Cortex of kidney (tissue), 1 donor: ENCODE measurements at places on chromosomes 13 and 19.

- no peak for DNase-seq
Measured at GRCh38 chr13:69459346-69459745, 648.3 kb upstream of the ATXN8OS start.

DNA sequence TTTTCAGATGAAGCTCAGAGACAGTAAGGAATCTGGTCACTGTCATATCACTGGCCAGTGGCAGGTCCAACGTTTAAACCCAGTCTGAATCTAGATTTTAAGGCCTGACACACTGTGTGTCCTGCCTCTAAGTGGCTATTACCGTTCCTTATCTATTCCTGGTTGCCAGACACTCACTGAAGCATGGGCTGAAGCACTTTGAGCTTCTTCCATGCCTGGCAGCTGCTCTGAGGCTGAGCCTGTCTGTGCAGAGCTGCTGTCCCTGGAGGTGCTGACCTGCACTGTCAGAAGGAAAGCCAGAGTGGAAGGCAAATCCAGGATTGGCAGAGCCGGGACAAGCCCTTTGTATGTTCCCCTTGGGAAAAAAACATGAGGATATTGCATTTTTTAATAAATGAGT lies 109.2 kb upstream of the SLC7A1 start:
- DNase-seq: no peak

DNA sequence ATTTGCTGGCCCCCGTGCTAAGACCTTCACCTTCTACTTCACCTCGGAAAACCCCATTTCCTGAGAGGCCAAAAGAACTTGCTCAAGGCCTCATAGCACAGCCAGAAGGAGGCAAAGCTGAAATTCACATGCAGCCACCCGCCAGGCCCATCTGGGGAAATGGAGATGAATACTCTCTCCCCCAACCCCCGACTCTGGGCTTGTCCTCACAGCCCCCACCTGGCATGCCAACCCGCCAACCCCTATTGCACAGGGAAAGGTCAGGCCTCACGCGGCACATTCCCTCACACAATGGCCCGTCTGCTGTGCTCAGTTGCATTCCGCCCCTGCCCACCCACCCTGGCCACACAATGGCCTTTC lies 3.2 kb downstream of the PRX start:
- no peak for DNase-seq

- no peak for DNase-seq
Measured at GRCh38 chr13:36026531-36026930, 104.7 kb downstream of the DCLK1 start.

DNA sequence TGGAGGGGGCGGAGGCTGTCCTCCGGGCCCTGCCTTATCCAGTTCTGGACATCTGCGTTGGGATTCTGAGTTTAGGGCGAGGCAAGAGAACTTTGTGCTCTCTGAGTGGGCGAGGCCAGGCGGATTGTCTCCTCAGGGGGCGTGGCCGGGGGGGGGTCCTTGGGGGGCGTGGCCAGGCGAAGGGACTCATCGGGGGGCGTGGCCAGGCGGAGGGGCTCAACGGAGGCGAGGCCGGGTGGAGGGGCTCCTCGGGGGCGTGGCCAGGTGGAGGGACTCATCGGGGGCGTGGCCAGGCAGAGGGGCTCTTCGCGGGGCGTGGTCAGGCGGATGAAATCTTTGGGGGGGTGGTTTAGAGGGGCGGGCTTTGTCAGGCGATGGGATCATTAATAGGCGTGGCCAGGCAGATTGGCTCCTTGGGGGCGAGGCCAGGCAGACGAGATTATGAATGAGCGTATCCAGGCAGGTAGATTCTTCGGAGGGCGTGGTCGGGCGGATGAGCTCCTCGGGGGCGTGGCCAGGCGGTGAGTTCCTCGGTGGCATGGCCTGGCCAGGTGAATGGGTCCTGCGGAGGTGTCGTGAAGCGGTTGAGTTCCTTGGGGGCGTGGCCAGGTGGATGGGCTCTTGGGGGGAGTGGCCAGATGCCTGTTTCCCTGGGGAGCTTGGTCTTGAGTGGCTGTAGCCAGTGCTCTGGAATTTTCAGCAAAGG lies 10.3 kb upstream of the CACNG7 start:
- no peak for DNase-seq

- no peak for DNase-seq
Measured at GRCh38 chr19:41910240-41910991, 17.8 kb downstream of the ERFL start.

GRCh38 chr13:91154558-91155353 lies 192.7 kb upstream of the MIR17HG start:
- DNase-seq: no peak

GRCh38 chr13:43279696-43280095 lies 256.3 kb downstream of the DNAJC15 start:
- DNase-seq: no peak

- DNase-seq: no peak
Measured at GRCh38 chr13:110921209-110921608, 6.3 kb upstream of the ANKRD10 start.
